HFFc6 (cell line): ENCODE measurements at places on chromosomes 5 and 9. TPM values are rescaled to one million over a fixed set of nuclear protein-coding genes. Genes with fewer than 3 reads are reported as not detected.
A peak's percentile ranks its signal among the peaks of the same experiment; 100 is the strongest.

DNA sequence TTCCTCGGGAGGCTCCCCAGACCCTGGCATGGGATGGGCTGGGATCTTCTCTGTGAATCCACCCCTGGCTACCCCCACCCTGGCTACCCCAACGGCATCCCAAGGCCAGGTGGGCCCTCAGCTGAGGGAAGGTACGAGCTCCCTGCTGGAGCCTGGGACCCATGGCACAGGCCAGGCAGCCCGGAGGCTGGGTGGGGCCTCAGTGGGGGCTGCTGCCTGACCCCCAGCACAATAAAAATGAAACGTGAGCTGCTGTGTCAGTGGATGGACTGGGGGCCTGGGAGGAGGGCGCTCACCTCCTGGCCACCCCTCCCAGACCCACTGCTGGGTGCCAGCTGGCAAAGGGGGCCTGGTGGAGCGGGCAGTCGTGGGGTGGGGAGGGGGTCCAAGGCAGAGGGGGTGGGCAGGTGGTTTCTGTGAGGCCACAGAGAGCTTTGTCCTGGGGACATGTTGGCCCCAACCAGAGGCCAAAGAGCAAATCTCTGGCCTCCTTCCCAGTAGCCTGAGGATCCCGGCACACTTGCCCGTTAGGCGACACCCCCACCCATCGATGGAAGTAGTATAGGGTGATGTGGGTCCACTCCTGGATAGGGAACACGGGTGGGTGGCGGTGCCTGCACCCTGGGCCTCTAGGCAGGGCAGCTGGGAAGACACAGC is 9.8 kb downstream of the EGFL7 start:
- no peak for DNase-seq

DNA sequence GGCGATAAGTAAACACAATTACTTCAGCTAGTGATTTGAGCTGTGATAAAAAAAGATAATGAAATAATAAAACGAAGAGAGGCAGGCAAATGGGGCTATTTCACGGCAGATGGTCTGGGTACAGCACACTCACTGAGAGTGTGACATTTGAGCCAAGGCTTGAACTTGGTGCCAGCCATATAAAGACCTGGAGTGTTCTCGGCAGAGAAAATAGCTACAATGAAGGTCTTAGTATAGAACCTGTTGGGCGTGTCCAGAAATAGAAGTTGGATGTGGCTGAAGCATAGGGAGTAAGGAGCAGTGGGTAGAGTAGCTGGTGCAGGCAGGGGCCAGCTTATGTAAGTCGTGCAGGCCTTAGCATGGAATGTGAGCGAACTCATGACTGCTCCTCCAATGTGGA is 660.3 kb upstream of the WWC1 start:
- DNase-seq, result no peak

DNA sequence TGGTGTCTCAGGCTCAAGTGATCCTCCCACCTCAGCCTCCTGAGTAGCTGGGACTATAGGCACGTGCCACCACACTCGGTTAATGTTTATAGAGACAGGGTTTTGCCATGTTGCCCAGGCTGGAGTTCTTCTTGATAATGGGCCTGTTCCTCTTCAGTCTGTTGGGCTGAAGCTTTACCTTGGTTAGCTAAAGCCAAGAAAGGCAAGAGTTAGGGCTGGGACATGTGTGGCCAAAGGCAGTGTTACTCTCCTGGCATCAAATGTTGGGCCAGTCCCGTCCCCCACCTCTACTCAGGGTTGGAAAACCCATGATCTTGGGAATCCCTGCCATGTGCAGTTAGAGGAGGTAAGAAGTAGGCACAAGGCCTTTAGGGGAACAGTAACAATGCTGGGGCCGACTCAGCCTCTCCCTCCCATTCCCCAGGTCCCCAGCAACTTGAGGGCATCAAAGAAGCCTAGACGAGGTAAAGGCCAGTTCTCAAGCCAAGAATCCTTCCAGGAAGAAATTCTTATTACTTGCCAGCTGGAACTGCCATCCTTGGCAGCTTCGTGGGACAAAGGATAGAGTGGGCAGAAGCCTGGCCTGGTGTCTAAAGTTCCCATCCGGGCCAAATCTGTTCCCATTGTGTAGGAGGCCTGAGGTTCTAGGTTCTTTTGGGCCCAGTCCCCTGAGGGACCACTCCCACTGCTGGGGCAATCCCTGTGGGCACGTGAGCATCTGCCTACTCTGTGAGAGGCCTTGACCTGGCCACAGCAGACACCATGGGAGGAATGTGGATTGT is 4.5 kb downstream of the EGR1 start:
- DNase-seq, result peak; percentile 84

Gene GNA14
- not detected in 2 replicates for total RNA-seq

DNA sequence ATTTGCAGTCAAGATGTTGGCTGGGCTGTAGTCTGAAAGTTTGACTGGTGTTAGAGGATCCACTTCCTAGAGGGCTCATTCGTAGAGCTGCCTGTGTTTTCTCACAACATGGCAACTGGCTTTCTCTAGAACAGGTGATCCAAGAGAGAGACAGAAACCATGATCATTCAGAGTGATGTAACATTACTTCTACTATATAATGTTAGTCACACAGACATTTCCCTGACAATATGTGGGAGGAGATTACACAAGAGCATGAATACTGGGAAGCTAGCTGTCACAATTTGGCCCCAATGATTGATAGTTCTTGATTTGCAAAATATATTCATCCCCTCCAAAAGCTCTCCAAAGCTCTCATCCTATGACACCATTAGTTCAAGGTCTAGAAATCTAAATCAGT is 10.9 kb upstream of the TMEM161B start:
- no peak for DNase-seq

- no peak for DNase-seq
These were observed 250.3 kb downstream of the TUSC1 start for GRCh38 chr9:25427898-25428297.

DNA sequence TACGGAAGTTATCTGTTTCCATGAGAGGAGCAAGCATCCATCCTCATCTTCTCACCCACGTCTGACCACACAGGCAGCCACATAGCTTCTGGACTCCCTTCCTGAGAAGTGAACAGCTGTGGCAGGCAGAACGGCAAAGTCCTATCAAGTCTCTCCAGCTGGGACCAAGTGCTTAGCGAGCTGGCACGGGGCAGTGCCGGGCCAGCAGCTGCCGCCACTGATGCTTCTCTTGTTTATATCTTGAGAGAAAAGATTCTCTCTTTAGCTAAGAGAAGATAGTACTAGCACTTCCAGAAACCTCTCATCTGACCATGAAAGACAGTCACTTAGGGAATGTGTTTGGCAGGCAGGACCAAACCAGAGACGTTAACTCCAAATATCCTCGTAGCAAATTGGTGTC is 37.2 kb downstream of the PLAC8L1 start:
- DNase-seq, result no peak
